ENCODE measurements at places on chromosomes 4 and X.
A peak's percentile ranks its signal among the peaks of the same experiment; 100 is the strongest.

DNA sequence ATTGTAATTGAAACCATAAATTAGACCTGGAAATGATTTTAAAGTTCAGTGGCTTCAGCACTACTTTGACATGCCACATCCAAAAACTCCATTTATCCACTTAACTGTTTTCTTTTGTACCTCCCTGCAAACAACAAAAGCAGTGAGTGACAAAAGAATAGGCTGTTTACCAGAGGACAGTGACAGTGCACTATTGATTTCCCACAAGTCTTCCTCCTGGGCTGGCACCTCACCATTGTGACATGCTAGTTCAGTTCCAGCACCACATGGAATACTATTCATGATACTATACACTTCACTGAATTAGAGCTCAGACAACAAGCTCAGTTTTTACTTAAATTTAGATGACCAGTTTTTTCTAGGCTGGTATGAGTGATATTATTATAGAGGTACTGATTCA is 29.3 kb downstream of the MOSPD2 start:
- DNase-seq: no peak

DNA sequence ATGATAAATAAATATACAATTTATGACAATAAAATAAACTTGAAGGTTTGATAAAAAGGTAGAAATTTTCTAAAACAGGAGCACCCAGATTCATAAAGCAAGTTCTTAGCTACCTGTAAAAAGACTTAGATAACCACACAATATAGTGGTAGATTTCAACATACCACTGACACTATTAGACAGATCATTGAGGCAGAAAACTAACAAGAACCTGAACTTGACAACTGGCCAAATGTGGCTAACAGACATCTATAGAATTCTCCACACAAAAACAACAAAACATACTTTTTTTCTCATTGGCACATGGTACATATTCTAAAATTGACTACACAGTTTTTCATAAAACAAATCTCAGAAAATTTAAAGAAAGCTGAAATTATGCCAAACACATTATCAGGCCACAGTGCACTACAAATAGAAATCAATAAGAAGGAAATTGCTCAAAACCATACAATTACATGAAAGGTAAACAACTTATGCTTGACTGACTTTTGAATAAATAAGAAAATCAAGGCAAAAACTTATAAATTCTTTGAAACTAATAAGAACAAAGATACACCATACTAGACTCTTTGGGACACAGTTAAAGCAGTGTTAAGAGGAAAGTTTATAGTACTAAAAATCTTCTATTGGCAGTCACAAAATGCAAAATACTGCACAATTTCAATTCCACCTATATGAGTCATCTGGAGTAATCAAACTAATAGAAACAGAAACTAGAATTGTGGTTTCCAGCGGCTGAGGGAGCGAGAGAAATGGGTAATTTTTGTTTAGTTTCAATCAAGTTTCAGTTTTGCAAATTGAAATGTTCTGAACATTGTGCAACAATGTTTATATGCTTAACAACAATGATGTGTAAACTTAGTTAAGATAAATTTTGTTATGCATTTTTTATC is 925.6 kb downstream of the SH3BGRL start:
- peak; percentile 36 for DNase-seq

GRCh38 chr4:88605736-88606135 is 13.5 kb downstream of the HERC3 start:
- DNase-seq: no peak

DNA sequence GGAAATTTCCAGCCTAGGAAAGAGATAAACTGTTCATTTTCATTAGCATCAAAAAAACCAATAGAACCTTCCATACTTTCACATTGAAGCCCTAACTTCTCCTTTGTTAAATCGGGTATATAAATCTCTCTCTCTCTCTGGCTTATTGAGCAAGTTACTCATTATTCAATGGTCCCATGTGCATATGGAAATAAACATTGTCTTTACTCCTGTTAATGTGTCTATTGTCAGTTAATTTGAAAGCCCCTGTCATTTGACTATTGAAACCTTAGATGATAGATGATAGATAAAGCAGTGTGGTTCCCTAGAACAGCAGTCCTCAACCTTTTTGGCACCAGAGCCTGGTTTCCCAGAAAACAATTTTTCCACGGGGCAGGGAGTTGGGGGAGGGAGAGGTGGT is 46.8 kb downstream of the CENPVL3 start:
- no peak for DNase-seq

DNA sequence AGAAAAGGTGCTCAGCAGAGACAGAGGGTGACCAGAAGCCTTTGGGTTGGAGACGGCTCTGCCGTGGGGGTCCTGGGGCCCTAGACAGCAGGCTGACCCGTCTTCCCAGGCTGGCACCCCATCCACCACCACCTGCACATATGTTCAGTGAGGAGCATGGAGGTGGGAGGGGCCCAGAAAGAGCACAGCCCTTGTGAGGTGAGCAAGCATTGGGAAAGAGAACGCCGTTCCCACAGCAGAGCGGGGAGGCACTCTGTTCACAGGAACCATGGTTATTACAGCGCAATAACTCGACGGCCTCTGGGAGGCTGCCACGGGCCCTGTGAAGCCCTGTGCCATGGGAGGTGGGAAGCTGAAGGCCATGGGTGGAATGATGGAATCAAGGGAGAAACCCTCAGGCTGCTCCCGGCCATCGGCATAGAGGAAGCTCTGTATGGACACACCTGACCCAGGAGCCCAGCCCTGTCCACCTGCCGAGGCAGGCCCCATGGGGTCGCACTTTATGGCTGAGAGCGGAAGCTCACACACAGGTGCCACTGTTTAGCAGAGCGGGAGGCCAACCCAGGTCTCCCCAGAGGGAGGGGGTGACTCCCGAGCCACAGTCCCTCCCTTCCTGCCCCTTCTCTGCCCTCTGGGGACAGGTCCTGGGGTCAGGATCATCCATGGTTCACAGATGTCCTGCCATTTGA is 93.5 kb upstream of the AFAP1 start:
- DNase-seq: no peak

Data from CD4-positive, alpha-beta T cell treated with Interleukin-2 at 100 ng/mL for 4 hours (primary cell).